Adipocyte (in vitro differentiated cells): ENCODE measurements at places on chromosomes 12 and 14.

- peak; percentile 95 for DNase-seq
Measured at GRCh38 chr12:50825372-50825838, 17.3 kb upstream of the TMPRSS12 start.

DNA sequence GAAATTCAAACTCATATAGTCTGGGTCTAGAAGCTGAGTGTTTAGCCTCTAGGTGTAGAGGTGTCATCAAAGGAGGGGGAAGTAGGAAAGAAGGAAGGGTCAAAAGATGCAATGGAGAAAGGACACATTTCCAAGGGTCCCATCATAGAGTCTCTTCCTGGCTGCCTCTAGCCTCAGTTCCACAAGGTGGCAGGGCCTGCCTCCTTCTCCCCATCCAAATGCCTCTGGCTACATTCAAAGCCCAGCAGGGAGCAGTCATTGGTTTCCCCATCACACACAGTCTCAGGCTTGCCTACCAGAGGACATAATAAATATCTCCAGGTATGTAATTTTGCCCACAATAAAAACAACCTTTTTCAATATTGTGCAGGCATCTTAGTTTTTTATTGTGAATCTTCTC is 2.1 kb upstream of the CCT2 start:
- no peak for DNase-seq

- no peak for DNase-seq
Measured at GRCh38 chr14:82778601-82779000, 1244.9 kb upstream of the SEL1L start.

DNA sequence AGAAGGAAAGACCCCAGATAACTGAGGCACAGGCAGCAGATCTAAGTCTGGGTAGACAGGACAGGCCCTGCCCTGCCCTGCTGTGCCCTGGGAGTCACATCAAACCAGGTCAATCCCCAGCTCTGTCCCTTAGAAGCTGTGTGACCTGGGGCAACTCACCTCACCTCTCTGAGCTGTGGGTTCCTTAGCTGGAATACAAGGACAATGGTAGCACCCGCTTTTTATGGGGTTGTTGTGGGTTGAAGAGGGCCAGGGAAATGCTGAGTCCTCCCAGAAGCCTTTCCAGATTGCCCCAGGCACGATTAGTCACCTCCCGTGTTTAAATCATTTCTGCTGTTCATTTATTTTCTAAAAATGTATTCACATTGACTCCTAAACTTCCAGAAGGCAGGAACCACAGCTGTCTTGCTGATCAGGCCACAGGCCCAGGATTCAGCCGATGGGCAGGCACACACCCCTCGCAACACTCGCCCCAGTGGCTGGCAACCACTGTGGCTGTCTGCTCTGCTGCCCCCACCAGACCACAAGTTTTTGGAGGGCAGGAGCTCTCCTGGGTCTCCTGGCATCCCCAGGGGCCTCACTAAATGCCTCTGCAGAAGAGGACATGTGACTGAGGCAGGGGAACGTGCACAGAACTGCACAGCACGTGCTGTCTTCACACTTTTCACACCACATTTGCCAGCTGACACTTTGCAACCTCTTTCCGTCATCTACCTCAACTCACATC is 3.0 kb downstream of the SELPLG start:
- peak; percentile 87 for DNase-seq

GRCh38 chr12:104551313-104551931 is 94.7 kb downstream of the CHST11 start:
- DNase-seq = no peak

- no peak for DNase-seq
Measured at GRCh38 chr12:64883264-64884163, 59.1 kb downstream of the TBC1D30 start.

DNA sequence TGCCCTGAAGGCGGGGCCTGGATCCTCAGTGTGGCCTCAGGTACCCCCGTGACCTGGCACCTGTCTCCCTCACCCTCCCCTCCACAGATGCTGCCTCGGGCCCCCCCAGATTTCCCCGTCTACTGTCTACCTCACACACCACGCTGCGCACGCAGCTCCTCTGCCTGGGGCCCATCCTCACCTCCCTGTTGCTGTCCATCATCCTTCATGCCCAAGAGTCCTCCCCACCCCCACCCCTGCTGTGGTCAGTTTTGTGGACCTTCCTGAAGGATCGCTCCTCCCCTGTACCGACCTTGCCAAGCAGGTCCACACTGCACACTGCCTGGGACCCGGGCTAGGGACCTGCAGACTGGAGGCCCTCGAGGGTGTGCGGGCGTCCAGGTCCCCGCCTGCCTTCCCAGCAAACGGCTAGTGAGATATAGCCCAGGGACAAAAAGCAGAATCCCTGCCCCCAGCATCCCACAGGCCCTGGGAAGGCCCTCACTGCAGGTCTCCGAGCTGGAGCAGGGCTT is 197.4 kb upstream of the DIO3 start:
- DNase-seq = no peak

- peak; percentile 52 for DNase-seq
Measured at GRCh38 chr14:91256661-91257060, 12.2 kb upstream of the GPR68 start.

GRCh38 chr12:114658002-114658441 is 26.0 kb downstream of the TBX3 start:
- DNase-seq = no peak

GRCh38 chr12:112711507-112711906 is 80.0 kb upstream of the RPH3A start:
- no peak for DNase-seq

- DNase-seq = peak; percentile 28
Measured at GRCh38 chr12:86134561-86134960, 121.6 kb downstream of the MGAT4C start.

DNA sequence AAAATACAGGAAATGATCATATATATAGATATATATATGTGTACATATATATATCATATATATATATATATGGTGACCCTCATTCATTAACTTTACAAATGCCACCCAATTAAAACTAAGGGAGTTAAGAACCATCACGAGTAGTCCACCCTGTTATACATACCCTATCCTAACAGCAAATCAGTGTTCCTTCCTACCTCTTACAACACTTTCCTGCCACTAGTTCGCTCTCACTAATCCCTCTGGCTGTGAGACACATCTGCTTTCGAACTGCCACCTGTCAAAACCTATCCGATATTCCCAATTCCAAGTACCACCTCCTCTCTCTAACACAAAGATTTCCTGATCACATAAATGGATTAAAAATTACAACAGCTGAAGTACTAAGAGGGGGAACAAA is 100.5 kb downstream of the EEA1 start:
- DNase-seq = no peak

DNA sequence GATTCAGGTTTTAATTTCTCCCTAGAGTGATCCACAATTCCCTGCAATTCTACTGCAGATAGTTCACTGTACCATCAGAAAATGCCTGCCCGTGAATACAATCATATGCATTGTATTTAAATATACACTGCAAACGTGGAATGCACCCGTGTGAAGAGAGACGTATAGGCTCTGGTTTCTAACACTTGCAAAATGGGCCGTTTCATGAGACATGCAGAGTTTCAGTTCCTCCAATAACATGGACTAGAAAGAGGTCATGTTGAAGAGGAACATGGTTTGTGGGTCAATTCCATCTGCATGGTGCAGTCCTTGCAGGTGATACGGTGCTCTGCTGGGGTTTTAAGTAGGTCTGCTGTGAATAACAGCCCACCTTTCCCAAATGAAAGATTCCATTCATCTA is 373.3 kb downstream of the TMEM132D start:
- DNase-seq = no peak

DNA sequence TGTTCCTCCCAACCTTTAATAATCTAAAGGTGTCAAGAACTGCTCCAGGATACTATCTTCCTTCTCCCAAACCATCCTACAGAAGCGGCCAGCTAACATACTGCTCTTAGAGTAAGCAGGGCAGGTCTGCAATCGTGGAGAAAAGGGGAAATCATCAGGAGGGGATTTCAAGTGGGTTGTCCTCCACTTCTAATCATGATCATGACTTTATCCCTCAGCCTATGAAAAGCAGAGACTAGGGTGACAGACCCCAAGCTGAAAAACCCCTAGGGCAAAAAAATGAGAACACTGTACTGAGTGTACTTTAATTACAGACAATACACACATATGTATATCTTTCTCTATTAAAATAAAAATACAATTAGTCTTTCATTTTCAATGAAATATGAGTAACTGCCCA is 13.9 kb downstream of the DUSP16 start:
- no peak for DNase-seq

DNA sequence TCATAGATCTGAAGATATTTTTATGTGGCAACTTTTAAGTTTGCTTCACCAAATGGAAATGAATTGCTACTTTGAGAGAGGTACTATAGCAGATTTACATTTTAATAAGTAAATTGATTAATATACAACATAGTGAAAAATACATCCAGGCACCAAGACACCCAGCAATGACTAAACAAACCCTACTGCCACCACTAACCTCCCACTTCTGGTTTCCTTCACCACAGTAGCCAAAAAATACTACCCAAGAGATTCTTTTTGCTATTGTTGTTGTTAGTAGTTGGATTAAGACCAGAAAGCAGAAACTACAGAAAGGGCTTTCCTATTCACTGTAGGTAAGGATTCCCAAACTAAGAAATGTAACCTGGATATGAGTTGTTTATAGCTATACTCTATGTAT is 54.1 kb downstream of the COCH start:
- DNase-seq = no peak

- DNase-seq = no peak
Measured at GRCh38 chr12:110756611-110757010, 13.9 kb upstream of the PPP1CC start.

DNA sequence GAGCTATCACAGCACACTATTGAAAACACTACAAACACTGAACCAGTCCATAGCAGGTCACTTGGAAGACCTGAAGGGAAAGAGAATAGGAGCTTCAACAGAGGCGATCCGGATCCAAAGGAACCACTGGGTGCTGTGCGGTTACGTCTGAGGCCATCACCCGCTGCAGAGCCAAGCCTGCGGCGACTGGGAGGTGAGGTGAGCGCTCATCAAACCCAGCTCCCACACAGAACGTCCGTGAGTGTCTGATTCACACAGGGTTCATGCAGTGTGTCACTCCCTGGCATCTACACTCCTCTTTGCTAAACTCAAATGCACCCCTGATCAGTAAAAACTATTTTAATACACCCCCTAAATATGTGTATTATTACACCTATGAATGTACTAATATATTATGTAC is 64.1 kb downstream of the TMEM132D start:
- DNase-seq = no peak

DNA sequence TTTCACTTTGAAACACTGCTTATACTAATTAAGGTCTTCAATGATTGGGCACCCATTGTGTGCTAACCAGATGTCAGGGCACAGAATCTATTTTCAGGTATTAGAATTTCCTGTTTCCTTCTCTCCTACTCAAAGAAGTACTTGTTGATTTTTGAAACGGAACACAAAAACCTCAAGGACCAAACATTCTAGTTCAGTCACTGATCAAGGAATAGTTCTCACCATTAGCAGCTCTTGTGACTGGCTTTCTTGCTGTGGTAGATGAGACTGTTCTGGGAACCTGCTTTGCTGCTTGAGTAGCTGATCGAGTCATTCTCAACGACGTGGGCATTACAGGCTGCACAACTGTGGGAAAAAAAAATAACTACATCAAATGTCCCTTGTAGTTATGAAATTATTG is 11.0 kb downstream of the DLGAP5 start:
- no peak for DNase-seq

DNA sequence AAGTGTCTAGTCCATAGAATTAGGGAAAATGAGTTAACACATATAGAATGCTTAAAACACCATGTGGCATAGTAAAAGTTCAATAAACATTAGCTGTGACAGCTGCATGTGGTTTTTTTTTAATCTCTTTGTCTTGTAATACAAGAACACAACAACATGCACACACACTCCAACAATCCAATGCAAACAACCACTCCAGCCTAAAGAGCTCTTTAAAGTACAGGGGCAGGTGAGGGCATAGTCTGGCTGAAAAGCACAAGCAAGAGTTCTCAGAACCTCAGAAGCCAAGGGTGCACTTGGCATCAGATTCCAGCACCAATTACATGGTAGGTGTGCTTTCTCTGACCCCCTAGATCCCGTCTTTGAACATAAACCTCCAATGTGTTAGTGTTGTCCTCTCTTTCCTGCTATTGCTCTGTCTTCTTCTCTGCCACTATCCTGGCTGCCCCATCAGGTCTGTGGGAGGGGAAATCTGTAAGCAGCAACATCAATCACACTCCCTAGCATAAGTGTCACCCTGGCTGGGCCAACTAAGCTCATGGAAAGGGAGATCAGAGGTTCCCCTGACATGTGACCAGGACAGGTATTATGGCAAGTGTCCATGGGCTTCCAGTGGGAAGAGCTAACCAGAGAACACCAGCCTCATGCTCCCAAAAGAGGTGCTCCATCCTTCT is 91.0 kb downstream of the SLC8A3 start:
- DNase-seq = no peak

- peak; percentile 28 for DNase-seq
Measured at GRCh38 chr12:19894803-19895202, 455.5 kb downstream of the AEBP2 start.

DNA sequence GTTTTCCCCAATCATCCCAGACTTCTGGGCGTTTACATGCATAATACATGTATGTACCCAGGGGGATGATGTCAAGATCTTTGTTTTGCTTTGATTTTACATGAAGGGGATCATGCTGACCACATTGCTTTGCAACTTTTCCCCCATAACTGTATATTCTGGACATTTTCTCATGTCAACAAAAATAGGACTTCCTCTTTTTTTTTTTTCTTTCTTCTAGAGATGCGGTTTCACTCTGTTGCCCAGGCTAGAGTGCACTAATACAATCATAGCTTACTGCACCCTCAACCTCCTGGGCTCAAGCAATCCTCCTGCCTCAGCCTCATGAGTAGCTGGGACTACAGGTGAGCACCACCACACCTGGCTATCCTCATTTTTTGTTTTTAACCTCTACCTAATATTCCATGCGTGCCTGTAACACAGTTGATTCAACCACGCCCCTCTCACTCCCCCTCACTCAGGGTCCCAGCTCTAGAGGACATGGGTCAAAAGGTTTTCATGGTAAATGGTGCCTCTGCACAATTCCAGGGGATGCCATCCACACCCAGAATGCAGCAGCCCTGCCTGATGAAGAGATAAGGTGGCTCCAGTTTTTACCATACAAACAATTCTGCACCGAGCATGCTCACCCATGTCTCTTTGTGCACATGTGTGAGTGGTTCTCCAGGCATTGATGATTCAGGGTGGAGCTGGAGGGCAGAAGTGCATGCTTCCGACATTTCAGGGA is 32.0 kb upstream of the CIPC start:
- no peak for DNase-seq

DNA sequence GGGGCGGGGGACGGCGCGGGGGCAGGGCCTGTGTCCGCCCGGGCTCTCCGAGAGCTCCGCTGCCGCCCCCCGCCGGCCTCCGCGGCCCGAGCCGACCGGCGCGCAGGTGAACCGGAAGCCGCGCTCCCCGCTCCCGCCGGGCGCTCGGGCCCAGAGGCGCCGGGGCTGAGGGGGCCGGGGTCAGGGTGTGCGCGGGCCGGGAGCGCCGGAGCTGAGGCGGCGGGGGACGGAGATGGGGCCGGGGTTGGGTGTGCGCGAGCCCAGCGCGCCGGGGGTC is 431 bp downstream of the HIP1R start:
- DNase-seq = no peak

DNA sequence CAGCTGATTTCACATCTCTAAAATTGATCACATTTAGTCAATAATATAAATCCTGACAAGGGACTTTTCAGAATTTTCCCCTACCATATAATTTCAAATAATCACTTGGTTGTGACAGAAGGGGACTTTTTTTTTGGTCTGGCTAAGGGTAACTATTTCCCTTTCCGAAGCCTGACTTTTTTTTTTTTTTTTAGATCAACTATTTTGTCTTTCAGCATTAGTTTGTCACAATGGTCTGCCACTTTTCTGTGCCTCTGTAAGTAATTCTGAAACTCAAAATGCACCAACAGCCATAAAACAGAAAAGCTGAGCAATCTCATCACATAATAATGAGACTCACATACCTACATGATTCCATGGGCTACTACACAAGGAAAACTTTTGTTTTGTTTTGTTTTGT is 266.4 kb downstream of the SSPN start:
- DNase-seq = no peak
